ENCODE measurements at places on chromosomes 16 and 17.

DNA sequence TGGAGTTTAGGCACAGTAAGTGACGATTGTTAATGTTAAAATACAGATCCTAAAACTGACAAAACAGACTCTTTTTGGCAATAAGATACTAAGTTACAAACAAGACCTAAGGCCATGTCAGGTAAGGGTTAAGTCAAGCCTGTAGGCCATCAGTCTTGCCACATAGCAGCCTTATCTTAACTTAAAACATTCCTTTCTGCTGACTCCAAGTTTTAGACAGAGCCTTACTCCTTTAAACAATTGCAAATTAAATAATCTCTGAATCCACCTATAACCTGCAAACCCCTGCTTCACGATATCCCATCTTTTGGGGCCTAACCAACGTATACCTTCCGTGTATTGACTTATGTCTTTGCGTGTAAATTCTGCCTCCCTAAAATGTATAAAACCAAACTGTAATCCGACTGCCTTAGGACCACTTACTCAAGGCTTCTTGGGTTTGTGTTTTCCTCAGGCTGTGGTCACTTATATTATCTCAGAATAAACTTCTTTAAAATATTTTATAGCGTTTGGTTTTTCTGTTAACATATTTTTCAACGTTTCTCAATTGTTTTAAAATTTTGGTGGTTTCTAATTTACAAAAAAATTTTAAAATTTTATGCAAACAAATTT lies 64.4 kb downstream of the EFCAB5 start:
- no peak for DNase-seq

DNA sequence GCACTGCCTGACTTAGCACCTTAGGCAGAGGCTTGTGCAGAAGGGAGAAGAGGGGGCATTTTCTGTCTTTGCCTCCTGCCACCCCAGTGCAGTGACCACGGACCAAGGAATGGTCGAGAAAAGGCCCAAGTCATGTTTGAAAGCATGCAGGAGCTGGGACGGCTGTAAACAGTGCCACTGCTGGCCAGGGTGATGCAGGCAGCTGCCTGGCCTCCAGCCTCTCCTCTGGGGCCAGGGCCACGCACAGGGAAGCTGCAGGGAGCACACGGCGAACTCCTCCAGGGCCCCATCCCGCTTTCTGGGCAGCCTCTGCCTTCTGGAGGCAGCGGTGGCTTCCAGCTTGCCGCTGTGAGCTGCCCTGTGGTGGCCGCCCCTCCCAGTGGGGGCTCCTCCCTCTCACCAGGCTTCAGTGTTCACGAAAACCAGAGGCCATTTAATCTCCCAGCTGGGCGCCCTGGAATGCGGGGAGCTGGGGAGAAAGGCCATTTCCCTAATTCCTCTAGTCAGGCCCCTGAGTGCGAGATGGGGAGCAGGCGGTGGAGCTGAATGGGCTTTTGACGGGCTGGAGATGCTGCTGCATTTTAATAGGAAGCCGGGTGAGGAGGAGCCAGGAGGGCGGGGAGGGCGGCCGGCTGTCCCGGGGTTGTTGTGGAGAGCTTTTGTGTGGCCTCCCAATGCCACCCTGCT lies 28.7 kb upstream of the DNAI2 start:
- DNase-seq, result no peak

GRCh38 chr17:42106009-42106408 lies 6.5 kb downstream of the DHX58 start:
- DNase-seq, result no peak

DNA sequence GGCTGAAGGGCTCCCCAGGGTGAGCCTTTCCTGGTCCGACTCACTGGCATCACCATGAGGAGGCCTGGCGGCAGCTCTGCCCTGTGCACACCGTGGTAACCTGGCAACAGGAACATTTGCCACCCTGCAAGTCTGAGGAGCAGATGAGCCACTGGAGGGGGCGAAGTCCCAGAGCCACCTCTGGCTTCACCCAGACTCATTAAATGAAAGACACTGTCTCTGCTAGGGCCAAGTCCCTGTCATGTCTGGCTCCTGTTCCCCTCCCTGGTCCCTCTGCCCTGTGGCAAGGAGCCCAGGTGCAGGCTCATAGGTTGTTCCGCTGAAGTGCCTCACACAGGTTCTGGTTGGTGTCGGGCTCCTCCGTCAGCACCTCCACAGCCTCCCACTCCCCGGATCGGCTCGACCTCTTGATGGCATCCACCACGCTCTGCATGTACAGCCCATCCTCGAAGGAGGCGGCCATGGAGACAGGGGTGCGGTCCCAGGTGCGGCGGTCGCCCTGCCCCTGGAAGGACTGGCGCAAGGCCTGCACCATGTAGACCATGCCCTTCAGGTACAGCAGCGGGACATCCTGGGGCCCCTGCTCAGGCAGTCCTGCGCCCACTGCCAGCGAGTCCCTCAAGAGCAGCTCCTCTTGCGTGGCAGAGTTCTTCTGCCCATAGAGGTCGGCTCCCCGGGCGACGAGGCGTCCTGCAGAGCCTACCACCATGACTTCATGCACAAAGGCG lies 8.4 kb downstream of the C16orf86 start:
- no peak for DNase-seq

- DNase-seq, result no peak
Observed at GRCh38 chr17:17305281-17305801, 2.2 kb downstream of the NT5M start.

DNA sequence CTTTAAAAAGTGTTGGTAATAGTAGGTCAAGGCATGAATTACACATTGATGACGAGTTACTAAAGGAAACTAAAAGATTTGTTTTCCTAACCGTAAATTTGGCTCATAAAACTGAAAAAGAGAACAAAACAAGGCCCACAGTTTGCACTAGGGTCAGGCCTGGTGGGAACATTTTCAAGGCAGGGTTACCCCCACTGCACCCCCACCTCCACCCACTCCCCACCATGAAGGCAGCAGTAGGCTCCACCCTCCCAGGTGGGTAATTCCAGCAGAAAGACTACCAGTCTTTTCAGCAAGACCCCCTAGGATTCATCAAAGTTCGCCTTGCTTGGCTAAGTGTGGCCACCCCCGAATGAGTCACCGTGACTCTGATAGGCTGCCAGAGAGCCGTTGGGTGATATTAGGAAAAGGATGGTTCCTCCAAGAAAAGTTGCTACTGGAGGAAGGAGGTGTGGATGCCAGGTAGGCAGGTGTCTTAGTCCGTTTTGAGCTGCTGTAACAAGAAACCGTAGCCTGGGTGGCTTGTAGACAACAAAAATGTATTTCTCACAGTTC lies 8.6 kb downstream of the DNAAF1 start:
- no peak for DNase-seq

DNA sequence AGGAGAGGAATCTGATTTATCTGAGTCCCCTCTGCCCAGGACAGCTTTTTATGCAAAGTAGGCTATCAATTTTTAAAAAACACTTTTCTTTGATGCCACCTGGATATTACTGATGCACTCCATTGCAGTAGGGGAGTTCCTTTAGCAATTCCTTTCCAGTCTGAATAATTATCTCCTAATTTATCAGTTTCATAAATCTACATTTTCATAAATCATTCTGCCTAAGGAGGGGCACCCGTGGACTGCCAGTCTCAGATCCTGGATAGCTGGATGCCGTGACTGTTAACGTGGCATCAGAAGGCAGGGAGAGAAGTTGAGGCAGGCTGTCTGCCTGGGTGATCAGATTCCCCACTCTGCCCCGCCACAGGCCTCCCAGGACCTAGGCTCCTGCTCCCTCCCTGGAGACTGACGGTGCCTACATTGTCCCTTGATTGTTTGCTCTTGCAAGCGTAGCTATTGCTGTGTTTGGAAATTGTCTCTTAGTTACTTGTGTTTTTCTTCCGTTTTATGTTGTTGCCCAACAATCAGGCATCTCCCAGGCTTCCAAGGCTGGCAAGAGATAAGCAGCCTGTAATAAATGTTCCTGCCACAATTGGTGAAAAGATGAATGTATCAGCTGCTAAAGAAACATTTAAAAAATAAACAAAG lies 75.2 kb downstream of the KATNIP start:
- no peak for DNase-seq

- DNase-seq, result no peak
Observed at GRCh38 chr16:51268237-51268636, 117.2 kb upstream of the SALL1 start.

GRCh38 chr17:15465045-15465701 lies 2.2 kb downstream of the CDRT4 start:
- DNase-seq, result no peak

DNA sequence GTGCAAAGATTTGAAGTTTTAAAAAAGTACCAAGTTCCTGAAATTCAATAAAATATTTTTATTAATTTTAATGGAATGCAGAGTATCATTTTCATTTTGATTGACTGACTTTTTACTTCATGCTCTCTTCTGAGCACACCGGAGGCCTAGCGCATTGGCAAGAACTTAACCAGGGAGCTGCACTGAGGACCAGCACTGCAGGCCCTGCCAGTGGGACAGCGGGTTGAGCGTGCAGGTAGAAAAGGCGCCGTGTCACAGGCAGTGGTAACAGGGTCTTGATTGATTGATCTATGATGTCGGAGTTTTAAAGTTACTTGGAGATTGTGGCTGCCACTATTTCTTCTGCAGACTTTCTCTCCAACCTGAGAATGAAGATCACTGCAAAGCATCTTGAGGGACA lies 43.7 kb downstream of the WDR45B start:
- DNase-seq, result no peak

DNA sequence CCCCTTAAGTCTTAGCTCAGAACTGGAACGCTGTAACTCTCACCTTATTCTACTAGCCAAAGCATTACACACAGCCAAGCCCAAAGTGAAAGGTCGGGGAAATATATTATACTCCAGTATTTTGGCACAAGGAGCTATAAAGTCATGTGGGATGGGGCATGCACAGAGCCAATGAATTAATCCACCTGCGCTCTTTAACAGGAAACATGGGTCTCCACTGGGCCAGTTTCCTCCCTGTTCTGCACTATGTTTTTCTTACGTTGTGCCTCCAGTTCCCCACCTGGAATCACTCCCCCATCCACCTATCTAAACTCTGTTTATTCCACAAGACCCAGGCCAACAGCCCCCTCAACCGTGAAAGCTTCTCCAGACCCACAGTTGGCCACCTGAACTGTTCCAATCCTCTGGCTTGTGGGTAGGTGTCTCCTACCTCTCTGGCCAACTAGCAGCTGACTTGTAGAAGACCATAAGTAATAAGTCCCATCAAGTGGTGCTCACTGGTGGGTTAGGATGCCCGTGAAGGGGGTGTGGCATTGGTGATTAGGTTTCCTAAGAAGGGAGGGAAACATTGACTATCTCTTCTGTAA lies 286.9 kb downstream of the NPIPA8 start:
- DNase-seq, result no peak

- no peak for DNase-seq
Observed at GRCh38 chr16:1980030-1980769, 1.1 kb downstream of the NOXO1 start.

GRCh38 chr17:61968757-61969156 lies 41.0 kb upstream of the INTS2 start:
- DNase-seq, result no peak

DNA sequence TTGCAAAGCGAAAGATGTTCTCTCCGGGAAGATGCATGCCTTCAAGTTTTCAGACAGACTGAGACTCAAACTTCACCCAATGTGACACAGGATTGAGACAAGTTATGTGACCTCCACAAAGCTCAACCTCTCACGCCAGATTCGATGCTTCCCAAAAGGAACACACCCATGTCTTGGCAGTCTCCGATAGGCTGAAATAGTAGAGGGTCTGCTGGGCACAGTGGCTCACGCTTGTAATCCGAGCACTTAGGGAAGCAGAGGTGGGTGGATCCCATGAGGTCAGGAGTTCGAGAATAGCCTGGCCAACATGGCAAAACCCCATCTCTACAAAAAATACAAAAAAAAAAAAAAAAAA lies 22.1 kb downstream of the ZFHX3 start:
- DNase-seq, result no peak

DNA sequence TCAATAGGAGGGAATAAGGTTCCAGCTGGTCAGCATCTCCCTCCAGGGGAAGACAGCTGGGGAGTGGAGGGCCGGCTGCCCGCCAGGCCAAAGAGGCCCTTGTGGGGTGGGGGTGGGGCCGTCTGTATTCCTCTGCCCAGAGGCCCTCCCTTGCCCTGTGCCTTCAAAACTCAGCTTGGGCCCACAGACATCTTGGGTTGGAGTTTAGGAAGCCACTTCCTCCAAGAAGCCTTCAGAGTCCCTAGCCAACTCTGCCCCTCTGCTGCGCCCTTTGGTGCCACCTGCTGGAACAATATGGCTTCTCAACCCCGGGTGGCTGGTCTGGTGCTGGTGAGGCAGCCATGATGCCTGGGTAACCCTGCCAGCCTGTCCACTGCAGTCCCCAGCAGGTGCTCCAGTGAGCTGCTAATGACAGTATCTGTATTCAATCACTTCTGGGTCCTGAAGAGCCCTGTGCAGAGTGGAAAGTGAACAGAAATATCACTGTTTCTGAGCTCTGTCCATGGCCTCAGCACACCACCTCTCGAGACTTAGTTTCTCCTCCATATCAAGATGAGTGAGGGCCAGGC lies 16.7 kb downstream of the HSD11B2 start:
- peak; percentile 1 for DNase-seq

DNA sequence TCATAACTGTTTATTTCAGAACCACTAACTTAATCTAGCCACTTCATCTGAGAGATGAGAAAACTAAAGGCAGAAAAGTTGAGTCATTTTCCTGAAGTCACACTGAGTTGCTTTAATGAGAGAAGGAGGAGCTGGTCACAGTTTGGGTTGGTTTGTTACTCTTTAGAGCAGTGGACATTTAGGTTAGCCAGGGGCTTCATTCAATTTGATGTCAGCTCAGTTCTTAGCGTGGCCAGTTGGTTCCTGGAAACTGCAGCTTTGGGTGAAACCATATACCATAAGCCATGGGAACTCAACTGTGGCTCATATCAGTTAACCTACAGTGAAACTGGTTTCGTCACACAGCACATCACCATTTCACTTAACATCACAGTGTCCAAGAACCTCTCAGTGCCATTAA lies 59.2 kb upstream of the ADORA2B start:
- DNase-seq, result no peak

GRCh38 chr17:7204336-7204735 lies 15.3 kb downstream of the DLG4 start:
- DNase-seq, result no peak

- DNase-seq, result no peak
Observed at GRCh38 chr16:86893506-86893905, 315.2 kb downstream of the FOXL1 start.

GRCh38 chr17:81582341-81582740 lies 30.2 kb upstream of the FAAP100 start:
- DNase-seq, result no peak

- DNase-seq, result no peak
Observed at GRCh38 chr17:29573558-29573869, 5.0 kb downstream of the TP53I13 start.

GRCh38 chr16:50718761-50719400 lies 23.0 kb upstream of the CYLD start:
- no peak for DNase-seq

GRCh38 chr16:28166394-28167208 lies 45.2 kb downstream of the XPO6 start:
- no peak for DNase-seq

GRCh38 chr17:64615028-64615677 lies 47.0 kb downstream of the SMURF2 start:
- DNase-seq, result no peak

GRCh38 chr17:42202696-42203095 lies 8.4 kb upstream of the GHDC start:
- DNase-seq, result no peak

- no peak for DNase-seq
Observed at GRCh38 chr16:54015147-54015546, 271.4 kb downstream of the IRX3 start.

- DNase-seq, result no peak
Observed at GRCh38 chr16:87392821-87393679, 914 bp downstream of the MAP1LC3B start.
